ENCODE measurements at places on chromosomes 1 and 21.

DNA sequence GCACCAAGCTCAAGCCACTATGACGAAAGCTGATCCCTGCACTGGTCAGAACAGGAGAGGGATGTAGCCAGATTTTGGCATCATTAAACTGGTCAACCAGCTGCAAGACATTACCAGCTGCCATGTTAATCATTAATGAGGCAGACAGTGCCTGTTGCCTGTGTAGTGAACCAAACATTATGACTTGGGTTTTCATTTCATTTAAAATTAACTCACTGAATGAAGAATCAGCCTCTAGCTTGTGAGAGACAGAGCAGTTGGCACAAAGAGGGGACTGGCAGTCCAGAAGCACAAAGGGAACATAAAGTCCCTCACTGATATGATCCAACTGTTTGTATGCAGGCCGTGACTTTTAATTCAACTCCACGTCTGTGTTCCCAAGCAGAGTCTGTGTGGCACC lies 318.9 kb downstream of the SEC16B start:
- no peak for DNase-seq

- DNase-seq = no peak
Measured at GRCh38 chr1:67948151-67949080, 102.0 kb downstream of the DIRAS3 start.

- peak; percentile 33 for DNase-seq
Measured at GRCh38 chr21:34544032-34544496, 32.1 kb upstream of the KCNE1 start.

GRCh38 chr1:171494076-171494475 lies 8.7 kb downstream of the PRRC2C start:
- DNase-seq = no peak

GRCh38 chr1:116474921-116475849 lies 95.6 kb downstream of the CD58 start:
- no peak for DNase-seq

DNA sequence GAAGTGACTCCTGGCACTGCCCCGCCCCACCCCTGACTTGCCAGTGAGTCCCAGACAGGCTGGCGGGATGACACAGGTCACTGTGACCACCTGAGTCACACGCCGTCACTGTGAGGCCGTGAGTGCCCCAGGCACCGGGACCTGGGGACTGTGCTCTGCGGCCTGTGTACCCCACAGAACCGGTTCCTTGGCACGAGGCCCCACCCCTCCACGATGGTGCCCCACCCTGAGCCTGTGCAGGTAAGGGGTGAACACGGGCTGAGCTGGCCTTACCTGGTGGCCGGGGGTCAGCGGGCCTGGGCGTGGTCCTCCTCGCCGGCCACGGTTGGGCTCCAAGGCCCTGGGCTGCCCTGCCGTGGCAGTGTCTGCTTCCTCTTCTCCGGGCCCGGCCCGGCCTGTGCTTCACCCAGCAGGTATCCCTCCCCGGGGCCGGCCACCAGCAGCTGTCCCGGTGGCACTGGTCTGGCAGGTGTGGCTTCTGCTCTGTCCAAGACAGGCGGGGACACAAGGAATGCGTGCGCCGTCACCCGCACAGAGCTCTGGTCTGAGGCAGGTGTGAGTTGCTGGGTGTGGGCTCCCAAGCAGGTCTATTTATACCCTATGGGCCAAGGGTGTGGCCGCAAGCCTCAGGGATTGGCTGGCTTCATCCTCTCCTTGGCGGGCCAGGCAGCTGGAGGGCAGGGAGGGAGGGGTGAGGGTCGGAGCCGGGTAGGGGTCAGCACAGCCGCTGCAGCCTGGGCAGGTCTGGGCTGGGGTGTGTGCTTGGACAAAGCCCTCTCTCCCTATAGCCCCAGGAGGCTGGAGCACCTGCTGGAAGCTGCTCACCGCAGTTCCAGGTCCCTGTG lies at the start of gene RNF223:
TSS of gene RNF223 (minus strand) at position 564 of the 845 bp plus-strand sequence. CDS start 1,740 bp downstream, outside the sequence.
- no peak for DNase-seq

DNA sequence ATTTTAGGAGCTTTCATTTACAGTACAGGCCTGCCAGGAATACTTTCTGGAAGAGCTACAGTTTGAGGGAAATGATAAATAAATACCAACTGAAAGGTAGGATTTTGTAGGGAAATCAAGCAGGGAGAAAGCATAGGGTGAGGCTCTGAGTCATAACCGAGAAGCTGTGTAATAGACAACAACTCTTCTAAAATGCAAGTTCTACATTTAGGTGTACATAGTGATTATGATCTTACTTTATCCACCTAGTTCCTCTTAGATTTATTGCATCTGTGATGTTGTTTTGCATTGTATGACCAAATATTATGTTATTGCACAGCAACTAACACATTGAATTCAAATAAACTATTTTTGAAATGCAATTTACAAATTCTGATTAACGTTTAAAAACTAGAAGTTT lies 819.3 kb downstream of the PLA2G4A start:
- no peak for DNase-seq

DNA sequence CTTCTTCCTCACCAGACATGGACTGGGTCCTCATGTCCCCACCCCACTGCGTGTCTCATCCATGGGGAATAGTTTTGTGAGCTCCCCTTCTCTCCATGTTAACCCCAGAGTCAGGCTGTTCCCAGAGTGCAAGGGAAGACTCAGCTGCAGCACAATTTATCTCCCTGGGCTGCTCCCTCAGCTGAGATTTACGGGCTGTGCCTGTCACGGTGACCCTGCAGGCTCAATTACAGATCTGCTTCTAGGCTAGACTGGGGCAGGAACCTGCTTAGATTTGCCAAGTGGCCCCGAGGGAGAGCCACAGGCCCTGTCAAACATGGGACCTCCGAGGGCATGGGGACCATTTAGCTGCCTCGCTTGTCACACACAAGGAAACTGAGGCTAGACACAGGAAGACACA lies 37.8 kb downstream of the CDCP2 start:
- no peak for DNase-seq

DNA sequence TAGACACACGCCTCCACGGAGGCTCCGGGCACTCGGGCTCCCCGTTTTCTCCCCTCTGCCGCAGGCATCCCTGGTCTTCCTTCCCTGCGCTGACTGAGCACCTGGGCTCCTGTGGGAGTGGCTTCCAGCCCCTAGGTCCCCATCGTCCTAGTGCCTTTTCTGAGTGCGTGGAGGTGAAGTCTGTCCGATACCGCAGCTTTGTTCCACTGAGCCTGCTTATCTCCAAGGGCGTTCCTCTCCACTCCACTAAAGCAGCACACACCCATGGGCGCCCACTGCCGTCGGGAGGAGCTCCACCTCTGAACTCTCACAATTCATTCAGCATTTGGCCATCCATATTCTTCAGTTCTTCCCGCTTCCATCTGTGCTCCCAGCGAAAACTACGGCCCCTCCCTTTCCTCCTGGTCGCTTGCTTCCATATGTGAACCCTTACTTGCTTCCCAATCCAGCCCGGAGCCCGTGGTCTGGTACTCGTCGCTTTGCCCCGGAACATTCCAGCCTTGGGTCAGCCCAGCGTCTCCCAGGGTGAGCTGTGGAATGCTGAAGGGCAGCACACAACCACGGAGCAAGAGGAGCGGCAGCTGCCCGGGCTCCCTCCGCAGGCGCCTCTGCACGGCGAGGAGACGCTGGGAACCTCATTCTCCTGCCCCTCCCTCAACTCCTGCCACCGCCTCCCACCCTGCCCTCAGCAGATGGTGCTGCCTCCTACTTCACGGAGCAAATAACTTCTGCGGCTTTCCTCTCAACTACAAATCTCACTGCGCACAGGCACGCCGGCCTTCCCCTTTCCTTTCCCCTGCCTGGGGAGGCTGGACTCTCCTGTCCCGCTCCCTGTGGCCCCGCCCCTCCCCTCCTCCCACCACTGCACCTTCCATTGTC lies 27.5 kb downstream of the ATP8B2 start:
- DNase-seq = no peak

GRCh38 chr1:206907304-206907991 lies 10.2 kb downstream of the IL24 start:
- DNase-seq = no peak

- no peak for DNase-seq
Measured at GRCh38 chr1:46619656-46620258, 3.1 kb upstream of the MOB3C start.

- DNase-seq = no peak
Measured at GRCh38 chr1:54967372-54967771, 13.1 kb upstream of the TMEM61 start.

DNA sequence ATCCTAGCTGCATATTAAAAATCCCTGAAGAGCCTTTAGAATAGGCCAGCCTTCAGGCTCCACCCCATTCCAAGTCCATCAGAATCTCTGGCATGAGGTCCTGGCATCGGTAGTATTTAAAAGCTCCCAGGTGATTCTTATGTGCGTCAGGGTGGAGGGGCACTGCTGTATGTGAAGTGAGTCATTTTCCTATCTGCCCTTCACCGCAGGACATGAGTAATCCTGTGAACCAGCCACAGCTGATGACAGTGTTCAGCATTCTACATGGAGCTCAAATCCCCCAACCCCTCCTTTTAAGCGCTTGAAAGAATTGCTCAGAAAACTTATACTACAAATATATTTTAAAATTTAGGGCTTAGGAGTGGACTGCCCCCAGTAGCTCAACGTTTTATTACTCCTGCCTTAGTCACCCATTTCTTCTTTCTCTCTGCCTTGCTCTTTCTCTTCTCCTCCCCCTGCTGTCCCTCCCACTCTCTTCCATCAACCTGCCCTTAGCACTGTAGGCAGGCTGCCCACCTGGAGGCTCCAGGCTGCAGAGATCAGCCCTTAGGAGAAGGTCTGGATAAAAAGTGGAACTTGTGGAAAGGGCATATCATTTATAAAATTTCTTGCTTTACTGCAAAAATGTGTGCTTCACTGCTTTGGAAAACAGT lies 73.8 kb upstream of the ZNF281 start:
- DNase-seq = peak; percentile 55

GRCh38 chr1:37471345-37472231 lies 2.8 kb upstream of the ZC3H12A start:
- DNase-seq = no peak

DNA sequence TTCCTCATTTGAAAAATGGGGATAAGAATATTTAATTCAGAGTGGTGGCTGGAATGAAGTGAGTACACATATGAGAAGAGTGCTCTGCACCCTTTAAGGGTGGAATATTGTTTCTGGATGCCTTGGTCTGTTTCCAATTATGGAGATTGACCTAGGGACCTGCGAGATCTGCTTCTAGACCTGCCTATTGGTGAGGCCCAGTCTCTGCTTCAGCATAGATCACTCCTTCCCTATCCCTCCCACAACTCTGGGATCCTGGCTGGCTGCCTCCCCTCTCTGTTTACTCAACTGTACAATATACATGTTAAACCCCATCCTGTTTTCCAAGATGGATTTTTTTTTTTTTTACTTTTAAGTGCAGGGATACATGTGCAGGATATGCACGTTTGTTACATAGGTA lies 6.4 kb upstream of the LDLRAD1 start:
- no peak for DNase-seq
